ENCODE measurements at places on chromosomes 11 and 22.

DNA sequence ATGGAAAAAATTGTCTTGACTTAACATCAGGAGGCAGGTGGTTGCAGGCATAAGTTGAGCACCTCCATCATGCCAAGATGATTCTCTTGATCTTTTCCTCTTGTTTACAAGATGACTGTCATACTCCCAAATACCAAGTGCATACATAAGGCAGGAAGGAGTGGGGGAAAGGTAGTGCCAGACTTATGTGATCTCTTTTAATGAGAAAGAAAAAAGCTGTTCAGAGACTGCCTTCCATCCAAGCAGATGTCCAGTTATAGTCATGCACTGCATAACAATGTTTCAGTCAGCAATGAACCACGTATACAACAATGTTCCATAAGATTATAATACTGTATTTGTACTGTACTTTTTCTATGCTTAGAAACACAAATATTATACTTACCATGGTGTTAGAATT, 135.7 kb downstream of the EHF start:
- DNase-seq = no peak

DNA sequence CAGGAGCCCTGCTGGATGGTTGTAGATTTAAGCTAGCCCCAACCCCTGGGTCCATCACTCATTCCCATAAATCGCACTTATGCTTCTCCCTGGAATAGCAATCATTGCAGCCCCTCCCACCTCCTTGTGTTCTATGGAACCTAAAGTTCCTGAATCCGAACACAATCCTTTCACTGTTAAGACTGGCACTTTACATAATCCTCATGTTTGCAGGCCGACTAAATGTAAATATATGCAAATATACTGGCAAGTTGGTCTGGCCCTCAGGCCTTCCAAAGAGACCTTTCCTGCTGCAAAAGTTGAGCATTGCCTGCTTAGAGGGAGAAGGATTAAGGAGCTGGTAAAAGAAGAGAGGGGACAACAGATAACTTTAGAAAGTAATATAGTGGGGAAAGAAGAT, 892.9 kb downstream of the OPCML start:
- no peak for DNase-seq

GRCh38 chr11:67419325-67420049, 4.0 kb downstream of the CARNS1 start:
- no peak for DNase-seq

GRCh38 chr22:38572065-38572464, 2.1 kb upstream of the DMC1 start:
- peak; percentile 36 for DNase-seq

GRCh38 chr22:20116376-20116950, 559 bp downstream of the RANBP1 start:
- no peak for DNase-seq

DNA sequence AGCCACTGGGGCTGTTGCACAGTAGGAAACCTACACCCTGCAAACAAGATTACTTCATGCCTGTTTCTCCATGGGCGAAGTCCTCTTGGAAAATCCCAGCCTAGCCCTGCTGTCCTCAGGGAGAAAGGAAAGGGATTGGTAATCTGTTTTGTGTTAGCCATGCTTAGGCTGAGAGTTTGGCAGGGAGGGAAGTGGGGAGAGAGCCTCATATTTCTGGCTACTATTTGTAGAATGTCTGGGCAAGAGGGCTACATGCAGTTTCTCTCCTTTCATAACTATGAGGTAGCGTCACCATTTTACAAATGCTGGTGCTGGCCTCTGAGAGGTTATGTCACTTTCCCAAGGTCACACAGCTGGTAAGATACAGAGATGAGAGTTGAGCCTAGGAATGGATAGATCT, 737 bp upstream of the MFRP start:
- DNase-seq = no peak

DNA sequence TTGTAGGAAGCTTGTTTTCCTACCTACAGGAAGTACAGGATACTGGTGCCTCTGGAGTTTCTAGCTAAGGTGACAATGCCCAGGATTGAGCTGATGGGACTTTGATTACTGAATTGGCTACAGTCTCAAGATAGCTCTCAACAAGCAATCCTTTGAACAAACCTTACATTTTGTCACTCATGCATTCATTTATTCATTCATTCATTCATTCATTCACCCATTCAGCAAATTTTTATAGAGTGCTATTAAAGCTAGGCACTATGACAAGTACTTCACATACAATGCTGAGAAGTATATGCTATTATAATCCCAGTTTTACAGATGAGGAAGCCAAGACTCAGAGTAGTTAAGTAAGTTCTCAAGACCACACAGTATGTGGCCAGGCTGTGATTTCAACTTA, 103.1 kb upstream of the MTMR2 start:
- no peak for DNase-seq

- DNase-seq = no peak
These were observed 83.0 kb downstream of the MYO7A start for GRCh38 chr11:77211040-77211451.
